ENCODE measurements at places on chromosomes 3 and 15.

DNA sequence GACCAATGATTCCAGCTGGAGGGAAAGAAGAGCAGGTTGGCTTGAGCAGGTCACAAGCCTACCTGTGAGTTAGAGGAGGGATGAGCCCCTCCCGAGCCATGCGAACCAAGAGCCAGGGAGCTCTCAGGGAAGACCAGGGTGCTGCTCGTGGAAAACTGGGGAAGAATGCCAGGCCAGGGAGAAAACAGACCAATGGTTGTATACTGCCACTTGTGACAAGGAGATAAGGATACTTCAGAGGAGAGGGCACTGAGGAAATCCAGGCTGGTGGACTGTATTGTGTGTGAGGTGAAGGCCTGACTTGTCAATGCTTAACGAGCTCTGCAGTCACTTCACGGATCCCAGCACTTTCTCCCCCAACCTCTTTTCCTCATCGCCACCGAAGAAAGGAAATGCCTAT is 177.7 kb downstream of the SSR3 start:
- no peak for DNase-seq

DNA sequence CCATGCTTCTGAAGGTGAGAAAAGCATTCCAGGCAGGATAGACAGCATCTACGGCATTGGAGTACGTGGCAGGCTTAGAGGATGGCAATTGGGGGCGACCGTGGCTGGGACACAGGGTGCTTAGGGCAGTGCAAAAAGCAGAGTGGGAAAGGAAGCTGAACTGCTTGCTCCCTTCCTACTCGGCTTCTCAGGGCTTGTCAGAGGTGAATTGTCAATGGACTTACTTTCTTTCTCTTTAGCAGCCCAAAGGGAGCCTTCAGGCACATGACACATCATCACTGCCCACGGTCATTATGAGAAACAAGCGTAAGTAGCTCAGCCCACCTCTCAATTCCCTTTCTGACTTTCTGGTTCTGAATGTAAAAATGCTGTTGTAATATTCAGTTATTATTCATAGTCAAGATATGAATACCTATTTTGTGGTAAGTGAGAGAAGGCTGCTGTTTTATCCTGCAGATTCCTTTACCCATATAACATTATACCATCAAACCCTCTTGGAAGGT is 84.3 kb downstream of the KLHL25 start:
- DNase-seq = no peak

DNA sequence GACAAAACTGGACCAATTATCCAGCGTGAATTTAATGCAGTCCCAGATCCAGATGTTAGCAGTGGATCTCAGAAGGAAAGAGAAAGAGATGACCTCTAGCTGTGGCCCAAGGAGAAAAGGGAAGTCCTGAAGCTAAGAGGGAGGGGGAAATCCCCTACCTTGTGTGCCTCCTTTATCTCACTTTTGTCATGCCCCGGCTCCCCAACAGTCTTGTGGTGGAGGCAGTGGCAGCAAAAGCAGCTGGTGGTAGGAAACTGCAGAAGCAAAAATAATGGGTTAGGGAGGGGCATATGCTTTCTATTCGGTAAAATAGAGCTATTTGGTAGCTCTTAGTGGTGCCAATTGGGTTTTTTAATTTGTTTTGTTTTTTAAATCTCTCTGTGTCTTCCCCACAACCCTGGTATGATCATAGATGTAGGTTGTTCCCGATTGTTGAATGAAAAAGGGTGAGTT is 56.5 kb downstream of the MCTP2 start:
- no peak for DNase-seq

- DNase-seq = no peak
These were observed 58.2 kb upstream of the OXTR start for GRCh38 chr3:8827641-8828040.

DNA sequence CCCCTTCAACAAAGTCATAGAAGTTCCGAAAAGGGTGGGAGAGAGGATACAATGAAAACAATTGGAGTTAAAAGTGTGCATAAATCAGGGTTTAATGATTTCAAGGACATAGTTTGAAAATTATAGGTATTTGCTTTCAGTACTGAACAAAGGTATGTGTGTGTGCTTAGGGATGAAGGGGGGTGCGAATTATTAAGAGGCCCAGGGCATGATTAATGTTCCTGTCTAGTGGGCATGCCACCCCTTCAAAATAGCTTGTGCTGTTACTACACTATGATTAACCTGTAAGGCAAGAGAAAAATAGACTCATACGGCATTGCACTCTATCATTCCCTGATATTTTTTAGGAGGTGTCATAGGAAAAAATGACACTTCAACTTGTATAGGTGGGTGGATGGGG is 731.6 kb downstream of the NAALADL2 start:
- DNase-seq = no peak

- DNase-seq = no peak
These were observed 523.6 kb upstream of the LMCD1 start for GRCh38 chr3:7978087-7978422.

DNA sequence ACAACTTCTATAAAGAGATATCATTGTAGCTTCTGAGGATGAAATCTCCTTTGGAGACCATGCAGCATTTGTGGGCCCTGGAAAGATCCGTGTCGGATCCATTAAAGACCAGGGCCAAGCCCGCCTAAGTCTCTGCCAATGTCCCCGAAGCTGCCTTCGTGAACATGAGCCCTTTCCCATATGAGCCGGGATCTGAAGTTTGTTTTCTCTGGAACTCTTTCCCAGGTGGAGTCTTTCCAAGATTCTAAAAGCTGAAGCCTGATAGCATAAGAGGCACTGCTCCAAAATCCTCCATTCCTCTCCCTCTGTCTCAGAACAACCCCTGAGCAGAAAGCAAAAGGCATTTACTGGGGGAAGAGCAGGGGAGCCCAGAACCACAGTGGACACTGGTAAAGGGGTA is 274.6 kb downstream of the NTRK3 start:
- DNase-seq = no peak

DNA sequence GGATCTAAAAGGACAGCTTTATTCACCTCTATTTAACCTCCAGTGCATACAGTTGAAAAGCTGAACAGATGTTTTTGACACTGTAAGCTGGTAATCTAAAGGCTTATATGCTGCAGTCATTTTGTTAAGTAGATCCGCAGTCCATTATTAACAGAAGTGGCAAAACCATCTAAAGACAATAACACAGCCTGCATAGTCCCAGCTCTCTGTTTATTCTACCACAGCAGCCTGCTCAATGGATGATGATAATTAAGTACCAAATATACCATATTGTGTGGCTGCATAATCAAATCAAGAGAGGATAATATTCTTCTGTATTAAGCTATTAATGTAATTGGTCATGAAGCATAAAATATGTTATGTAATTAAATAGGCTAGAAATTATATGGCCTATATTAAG is 207.1 kb downstream of the MEIS2 start:
- no peak for DNase-seq

DNA sequence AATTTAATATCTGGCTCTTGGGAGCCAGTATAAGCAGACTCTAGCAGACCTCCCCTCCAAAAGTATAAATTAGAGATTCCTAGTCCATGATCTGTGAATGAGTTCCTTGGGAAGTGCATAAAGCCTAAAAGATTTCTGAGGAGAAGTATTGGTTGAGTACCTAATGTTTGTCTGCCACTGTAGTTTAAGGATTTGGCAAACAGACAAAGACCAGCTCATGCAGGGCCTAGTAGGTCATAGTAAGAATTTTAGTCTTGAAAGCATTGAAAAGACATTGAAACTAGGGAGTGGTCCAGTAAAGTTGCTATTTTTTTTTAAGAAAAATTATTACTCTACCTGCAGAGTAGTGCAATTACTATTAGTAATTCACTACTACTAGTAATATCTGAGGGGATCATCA is 67.5 kb downstream of the SPRED1 start:
- DNase-seq = peak; percentile 5

GRCh38 chr3:146449076-146449475 is 20.3 kb downstream of the PLSCR2 start:
- no peak for DNase-seq

- DNase-seq = no peak
These were observed 168.6 kb downstream of the SHQ1 start for GRCh38 chr3:72679540-72680198.

DNA sequence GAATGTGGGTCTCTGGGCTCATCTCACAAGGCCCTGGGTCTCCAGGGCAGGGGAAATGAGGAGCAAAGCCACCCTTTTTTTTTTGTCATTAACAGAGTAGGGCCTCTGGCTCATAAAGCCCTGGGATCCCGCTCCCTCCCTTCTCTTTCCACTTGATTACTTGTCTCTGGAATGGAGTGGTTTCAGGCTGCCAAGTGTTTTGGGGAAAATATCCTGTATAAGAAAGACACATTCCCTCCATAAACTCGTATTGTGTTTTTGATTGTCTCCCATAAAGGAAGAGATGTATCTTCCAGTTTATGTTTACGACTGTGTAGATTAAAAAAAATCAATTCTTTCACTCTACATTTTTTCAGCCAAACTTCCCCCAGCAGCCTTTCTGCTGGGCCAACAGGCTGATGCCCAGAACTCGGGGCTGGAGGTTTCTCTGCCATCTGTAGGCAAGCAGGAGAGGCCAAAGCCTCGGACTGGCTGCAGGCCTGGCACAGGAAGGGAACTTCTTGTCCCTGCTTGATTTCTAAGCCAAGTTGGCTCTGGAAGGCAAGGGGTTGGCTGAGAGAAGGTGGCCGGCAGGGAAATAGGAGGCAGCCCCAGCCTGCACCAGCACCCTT is 49.4 kb upstream of the INSYN1 start:
- DNase-seq = no peak

- DNase-seq = no peak
These were observed 305.1 kb downstream of the GAP43 start for GRCh38 chr3:115928376-115928775.

- DNase-seq = no peak
These were observed 63.0 kb downstream of the SFMBT1 start for GRCh38 chr3:52982839-52983238.

GRCh38 chr3:188860147-188860546 is 311.6 kb upstream of the TPRG1 start:
- peak; percentile 27 for DNase-seq

GRCh38 chr3:81426826-81427577 is 334.4 kb downstream of the GBE1 start:
- DNase-seq = no peak

GRCh38 chr3:64584179-64584578 is 103.6 kb downstream of the ADAMTS9 start:
- DNase-seq = no peak

DNA sequence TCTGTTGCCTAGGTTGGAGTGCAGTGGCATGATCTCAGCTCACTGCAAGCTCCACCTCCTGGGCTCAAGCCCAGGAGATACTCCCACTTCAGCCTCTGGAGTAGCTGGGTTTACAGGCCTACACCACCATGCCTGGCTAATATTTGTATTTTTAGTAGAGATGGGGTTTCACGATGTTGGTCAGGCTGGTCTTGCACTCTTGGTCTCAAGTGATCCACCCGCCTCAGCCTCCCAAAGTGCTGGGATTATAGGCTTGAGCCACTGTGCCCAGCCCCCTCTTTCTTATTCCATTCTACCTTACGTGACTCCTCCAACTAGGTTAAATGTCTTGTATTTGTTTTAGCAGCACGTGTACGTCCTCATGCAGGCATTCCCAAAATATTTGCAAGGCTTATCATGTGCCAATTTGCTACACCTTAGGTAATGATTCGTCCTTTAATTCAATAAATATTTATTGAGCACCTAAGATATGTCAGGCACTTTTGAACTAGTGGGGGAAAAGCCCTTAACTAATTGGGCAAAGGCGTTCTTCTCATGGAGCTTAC is 14.9 kb upstream of the MAGI1 start:
- DNase-seq = no peak

DNA sequence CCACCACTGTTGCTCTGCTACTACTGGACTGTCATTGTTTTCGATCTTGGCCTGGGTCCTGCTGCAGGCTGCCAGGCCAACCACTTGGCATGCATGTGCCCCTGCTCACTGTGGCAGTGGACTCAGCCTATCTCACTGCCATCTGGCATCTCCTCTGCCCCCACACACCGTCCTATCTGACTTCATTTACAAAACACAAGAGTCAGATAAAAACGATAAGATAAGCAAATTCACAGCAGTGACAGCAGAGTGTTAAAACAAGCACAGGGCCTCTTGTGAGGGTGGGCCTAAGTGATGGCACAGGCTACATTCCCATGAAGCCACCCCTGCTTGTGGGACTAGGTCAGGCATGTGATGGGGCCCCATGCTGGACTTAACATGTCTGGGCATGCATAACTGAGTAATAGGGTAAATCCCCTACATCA is 68.1 kb downstream of the CRYGS start:
- DNase-seq = no peak

DNA sequence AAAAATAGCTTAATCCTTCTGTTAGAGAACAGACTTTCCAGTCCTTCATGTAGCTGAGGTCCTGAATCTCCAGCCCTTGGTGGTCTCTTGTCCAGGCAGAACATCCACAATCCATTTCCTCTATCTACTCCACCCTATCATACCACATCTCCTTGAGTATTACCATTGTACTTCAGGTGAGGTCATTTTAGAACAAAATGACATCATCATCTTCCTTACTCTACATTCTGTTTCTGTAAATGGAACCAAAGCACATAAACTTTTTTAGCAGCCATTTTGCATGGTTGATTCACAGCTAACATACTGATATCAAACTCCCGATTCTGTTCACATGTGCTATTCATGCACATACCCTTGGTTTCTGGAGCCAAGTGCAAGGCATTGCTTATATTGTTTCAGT is 112.4 kb downstream of the C3orf70 start:
- no peak for DNase-seq

DNA sequence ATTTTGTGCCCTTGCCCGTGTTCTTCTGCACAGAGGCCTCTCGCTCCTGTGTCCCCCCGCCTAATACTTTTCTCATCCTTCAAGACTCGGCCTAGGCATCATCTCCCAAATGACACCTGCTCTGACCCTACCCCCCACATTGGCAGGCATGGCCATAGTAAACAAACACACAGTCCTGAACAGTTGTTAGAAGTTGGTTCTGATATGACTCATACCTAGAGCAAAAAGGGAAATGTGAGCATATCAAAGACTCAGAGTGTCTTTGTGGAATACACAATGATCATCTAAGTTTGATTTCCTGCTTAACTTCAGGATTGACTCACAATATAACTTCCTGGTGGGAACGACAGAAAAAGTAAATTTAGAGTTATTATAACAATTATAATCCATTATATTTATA is 120.5 kb downstream of the POLR2M start:
- DNase-seq = peak; percentile 39

Measured in ELR (cell line).